ENCODE measurements at places on chromosomes 1 and 21.

DNA sequence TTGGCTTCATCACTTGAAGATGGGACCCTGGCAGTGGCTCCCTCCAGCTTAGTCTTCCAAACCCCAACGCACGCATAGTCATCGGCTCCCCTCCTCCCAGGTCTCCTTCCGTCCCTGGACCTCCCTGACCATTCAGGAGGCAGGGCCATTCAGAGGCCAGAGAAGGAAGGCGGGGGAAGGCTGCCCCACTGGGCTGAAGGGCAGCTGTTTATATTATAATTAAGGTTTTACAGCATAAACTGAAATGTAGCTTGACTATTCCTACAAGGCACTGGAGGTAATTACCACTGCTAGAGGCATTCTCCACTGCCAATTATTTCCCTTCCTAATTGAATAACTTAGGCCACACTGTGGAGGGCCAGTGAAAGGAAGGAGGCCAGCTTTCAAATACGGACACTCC, 170.6 kb upstream of the PROX1 start:
- no peak for DNase-seq

- DNase-seq = peak; percentile 21
These were observed 1.6 kb downstream of the SLC30A1 start for GRCh38 chr1:211577277-211577818.

DNA sequence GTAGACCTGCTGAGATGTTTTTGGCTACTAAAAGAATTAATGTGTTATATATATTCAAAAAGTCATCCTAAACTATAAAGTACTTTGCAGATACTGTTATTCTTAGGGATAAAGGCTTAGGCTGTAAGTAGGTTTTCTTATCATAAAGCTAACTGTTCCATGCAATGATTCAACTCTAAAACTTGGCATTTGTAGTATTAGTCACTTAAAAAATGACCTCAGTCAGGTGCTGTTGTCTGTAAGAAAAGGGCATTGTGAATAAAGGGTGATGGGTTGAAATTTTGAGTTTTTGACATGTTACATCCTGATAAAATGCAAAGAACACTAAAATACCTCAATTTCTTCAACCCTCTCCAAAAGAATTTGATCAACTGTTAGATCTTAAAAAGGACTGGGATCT, 32.9 kb downstream of the ADCY10 start:
- DNase-seq = peak; percentile 56

DNA sequence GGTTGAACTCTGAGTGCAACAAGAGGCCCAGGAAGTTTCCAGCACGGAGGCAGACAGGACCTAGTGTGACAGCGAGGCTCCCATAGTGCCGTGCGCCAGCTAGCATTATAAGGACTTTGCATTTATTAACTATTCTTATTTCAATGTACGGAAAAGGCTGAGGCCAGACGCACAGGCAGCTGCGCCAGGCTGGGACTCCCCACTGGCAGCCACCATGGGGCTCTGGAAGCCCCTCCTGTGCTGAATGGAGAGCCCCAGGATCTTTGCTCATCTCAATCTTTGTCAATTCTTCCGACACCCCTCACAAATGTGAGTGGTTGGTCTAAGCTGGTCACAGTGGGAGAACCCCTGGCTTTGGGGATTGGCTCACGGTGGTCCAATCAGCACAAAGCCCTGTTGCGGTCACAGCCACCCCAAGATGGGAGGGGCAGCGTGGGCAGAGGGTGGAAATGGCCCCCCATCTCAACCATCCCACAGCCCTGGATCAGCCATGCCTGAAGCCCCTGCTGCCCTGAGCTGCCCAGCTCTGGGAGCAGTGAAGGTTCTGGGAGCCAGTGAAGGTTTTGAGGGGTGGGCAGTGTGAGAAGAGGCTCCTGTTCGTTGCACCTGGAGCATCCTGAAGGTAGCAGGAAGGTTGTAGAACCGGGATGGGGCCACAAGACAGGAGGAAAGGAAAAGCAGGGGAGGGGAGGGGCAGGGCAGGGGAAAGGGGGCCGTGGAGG, 59.5 kb upstream of the ADARB1 start:
- DNase-seq = no peak

GRCh38 chr1:53370369-53370961, 42.6 kb upstream of the LRP8 start:
- no peak for DNase-seq

GRCh38 chr21:32448803-32449594, 36.5 kb downstream of the EVA1C start:
- DNase-seq = no peak

DNA sequence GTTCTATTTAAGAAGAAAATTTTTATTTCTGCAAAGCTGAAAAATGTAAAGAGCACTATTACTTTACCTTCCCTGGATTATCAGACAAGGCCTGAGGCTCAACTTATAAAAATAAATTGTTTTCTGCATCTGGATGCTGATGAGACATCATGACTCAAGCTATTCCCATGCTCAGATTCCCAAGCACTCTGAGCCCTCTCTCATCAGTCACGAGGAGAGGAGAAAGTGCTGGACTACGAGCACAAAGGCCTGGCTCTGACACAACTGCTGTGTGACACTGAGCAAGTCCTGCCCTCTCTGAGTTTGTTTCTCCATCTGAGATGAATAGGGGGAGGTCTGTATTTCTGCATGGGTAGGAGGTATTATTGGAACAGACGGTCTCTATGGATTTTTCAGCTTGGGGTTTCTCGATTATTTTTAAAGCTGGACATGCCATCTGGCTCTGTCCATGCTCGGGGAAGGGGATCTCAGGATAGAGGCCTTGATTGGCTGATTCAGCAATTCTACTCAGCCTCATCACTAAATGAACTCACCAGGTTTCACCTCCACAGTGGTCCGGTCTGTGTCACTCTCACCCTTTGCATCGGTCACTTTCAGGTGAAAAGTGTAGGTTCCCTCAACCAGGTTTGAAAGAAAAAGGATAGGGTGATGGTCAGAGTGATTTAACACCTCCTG, 107.7 kb downstream of the KIAA0319L start:
- DNase-seq = no peak

DNA sequence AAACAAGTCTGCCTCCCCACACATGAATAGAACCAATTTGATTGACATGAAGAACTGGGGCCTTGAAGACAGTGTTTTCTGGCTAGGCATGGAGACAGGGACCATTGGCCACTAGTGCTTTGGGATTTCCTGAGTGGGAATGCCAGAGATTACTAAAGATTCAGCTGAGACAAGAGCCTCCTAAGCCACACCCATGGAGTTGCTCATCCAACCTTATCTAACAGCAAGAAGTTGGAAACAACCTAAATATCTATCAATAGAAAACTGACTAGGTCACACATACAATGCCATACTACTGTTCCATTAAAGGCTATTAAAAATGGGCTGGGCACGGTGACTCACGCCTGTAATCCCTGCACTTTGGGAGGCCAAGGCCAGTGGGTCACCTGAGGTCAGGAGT, 184.1 kb downstream of the ZBTB18 start:
- no peak for DNase-seq

DNA sequence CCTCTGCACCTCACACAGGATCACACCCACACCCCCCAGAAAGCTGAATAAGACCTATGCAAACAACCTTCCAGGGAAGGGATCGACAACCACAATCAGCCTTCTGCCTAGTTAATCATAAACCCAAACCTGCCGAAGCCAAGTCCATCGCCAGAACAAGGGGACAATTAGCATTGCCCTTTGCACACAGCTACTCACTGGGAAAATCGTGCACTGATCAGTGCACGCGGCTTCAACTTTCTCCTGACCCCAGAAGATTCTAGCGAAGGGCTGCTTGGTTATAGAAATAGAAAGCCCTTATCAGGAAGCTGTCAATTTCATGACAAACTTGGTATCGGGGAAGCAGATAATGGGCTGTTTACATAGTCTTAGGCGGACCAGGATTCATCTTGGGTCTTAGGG, 29.5 kb downstream of the RUNX1 start:
- no peak for DNase-seq

DNA sequence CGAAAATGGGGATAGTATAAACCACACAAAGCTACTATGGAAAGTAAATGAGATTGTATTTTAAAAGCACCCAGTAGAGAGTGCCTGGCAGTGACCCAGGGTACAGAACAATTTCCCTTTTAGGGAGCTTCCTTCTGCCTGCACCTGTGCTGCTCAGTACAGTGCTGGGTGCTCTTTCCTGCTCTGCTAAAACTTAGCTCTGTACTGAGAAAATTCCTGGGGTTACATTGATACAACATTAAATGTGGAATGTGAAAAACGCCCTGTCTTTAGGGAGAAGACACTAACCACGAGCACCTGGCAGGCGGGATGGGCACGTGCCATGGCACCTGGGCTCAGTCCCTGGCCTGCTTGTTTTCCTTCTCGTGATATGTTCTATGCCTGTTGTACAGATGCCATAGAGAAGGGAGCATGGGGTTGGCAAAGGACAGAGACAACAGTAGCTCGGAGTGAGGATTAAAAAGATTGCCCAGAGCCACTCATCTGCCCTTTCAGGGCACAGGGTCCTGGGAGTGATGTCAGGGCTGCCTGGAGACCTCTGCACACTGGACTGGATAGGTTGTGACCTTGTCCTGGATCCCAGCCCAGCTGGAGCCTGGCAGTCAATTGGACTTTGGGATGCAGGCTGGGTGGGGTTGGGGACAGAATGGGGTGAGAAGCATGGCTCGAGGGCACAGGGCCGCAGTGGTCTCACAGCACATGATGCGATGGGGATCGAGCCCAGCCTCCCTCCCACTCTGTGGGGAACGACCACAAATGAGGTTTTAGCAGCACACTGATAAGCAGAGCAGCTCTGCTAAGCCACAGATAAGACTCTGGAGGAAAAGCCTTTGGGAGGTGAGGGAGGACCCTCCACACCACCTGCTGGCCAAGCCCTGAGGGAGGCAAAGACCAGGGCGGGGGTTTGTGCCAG, 4.2 kb downstream of the SPATA46 start:
- DNase-seq = no peak

DNA sequence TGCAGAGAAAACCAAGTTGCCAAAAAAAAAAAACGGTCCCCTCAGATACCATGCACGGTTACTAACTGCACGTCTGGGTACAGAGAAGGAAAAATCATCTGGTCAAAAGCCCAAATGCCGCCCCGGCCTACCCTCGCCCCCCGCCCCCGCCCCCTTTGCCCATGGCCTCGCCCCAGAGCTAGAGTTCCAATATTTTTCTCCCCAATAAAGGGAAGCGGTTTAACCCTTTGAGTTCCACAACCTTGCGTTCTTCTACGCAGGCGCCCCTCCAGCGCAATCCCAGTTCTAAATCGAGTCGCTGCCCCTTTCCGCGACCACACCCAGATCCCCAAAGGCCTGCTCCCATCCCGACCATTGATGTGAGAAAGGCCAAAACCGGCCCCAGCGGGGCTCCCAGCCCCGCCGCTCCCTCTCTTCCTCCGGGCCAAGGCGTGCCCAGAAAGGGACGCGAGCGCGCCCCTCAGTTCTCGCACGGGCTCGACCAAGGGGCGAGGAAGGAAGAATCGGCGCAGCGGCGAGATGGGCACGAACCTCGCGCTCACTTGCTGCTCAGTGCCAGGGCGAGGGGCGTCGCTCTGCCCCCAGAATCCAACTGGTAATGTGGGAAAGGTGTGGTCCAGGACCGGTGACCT, 797 bp downstream of the WDR47 start:
- no peak for DNase-seq

DNA sequence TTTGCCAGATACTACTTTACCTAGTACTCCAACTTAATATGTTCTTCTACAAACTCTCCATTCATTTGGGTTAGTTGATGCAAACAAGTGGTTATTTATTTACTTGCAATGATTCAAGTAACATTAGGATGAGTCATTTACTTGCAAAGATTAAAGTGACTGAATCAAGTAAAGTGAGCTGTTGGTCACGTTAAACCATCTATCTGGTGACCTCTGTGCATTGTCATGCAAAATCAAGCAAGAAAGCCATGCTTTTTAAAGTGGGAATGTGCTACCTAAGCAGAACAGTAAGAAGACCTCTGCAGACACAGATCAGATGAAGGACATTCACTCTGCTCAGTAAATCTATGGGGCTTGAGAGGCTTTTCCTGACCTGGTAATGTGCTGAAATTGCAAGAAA, 254.7 kb downstream of the LRRIQ3 start:
- DNase-seq = no peak

- DNase-seq = no peak
These were observed 843 bp downstream of the DIP2A start for GRCh38 chr21:46459356-46460112.

DNA sequence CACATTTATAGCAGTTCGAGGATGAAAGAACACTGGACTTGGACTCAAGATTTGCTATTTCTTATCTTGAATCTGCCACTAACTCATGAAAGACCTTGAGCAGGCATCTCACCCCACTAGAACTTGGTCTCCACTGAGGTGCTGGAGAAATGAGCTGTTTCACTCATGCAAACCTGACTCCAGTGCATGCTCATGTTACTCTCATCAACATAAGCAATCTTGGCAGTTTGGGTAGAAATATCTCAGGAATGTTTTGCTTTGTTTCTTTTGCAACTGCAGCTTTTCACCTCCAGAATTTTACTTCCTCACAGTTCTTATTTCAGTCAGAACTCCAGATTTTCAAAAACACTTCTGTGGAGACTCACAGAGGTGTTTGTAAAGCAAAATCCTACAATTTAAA, 46.2 kb upstream of the DAB1 start:
- DNase-seq = no peak

DNA sequence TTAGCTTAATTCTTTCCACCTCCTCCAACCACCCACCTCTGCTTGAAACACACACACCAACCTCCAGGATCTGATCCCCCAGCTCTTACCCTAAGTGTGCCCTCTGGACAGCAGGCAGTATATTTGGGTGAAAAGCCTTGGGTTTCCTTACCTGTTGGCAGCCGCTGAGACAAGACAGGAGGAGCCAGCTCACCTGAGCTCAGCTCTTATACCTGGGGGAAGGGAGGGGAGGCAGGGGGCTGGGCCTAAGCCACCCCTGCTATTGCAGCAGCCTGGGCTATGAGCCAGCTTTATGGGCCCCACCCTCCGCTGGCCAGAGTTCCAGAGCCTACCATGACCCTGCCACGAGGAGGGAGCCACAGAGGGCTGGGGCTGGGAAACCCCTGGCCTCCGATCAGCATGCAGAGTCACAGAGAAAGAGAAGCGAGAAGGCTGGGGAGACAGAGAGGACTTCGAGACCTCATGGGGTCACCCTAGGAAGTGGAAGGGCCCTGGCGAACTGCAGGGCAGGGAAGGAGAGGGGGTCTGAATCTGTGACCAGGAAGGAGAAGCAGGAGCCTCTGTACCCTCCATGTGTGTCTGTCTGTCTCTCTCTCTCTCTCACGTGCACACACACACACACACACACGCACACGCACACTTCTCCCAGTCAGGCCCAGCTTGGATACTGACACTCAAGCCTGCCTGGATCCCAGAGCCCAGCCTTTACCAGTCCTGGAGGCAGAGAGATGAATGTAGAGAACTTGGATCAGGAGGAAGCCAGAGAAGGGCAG, at the start of gene S100A14:
Gene S100A14, minus strand, starts transcription at position 182 of the 773 bp plus-strand sequence. CDS start 467 bp downstream, outside the sequence.
- DNase-seq = no peak

GRCh38 chr1:227244339-227245118, 73.8 kb downstream of the CDC42BPA start:
- DNase-seq = no peak

GRCh38 chr1:176609556-176610408, 146.8 kb downstream of the PAPPA2 start:
- DNase-seq = no peak

GRCh38 chr1:23100074-23100748, 68.4 kb downstream of the LUZP1 start:
- DNase-seq = peak; percentile 82

Data from trophoblast cell (in vitro differentiated cells and primary cell).